ENCODE measurements at places on chromosomes 7 and 10. TPM values are rescaled to one million over a fixed set of nuclear protein-coding genes. Genes with fewer than 3 reads are reported as not detected.
A peak's percentile ranks its signal among the peaks of the same experiment; 100 is the strongest.

The CALHM1 gene
- not detected for total RNA-seq

The FFAR4 gene
- total RNA-seq = 0.34 TPM

The SPDYE9 gene
- not detected for total RNA-seq

The FOXI2 gene
- 0.13 TPM for total RNA-seq

The WASHC2A gene
- total RNA-seq = 35.3 TPM

The ASB10 gene
- total RNA-seq = not detected

The GARIN1A gene
- total RNA-seq = under 0.01 TPM

The TIAL1 gene
- total RNA-seq = 53.6 TPM

The NUTM2E gene
- total RNA-seq = not detected

The CRPPA gene
- 3.3 TPM for total RNA-seq

- H3K36me3 ChIP-seq = no peaks in the 10 kb centered on the region
- H3K4me1 ChIP-seq = no peaks in the 10 kb centered on the region
- H3K27ac ChIP-seq = no peak overlapping the region
- no peaks in the 10 kb centered on the region for H3K27me3 ChIP-seq
- no peak overlapping the region for H3K4me3 ChIP-seq
These were observed 19.5 kb downstream of the NPSR1 start for GRCh38 chr7:34677491-34677890.

- no peaks in the 10 kb centered on the region for H3K4me1 ChIP-seq
- no peak overlapping the region for H3K4me3 ChIP-seq
- no peaks in the 10 kb centered on the region for H3K36me3 ChIP-seq
- peaks cover 10% of the 10 kb centered on the region for H3K27me3 ChIP-seq
- no peak overlapping the region for H3K27ac ChIP-seq
These were observed 311.7 kb upstream of the NEBL start for GRCh38 chr10:21208666-21209316.

DNA sequence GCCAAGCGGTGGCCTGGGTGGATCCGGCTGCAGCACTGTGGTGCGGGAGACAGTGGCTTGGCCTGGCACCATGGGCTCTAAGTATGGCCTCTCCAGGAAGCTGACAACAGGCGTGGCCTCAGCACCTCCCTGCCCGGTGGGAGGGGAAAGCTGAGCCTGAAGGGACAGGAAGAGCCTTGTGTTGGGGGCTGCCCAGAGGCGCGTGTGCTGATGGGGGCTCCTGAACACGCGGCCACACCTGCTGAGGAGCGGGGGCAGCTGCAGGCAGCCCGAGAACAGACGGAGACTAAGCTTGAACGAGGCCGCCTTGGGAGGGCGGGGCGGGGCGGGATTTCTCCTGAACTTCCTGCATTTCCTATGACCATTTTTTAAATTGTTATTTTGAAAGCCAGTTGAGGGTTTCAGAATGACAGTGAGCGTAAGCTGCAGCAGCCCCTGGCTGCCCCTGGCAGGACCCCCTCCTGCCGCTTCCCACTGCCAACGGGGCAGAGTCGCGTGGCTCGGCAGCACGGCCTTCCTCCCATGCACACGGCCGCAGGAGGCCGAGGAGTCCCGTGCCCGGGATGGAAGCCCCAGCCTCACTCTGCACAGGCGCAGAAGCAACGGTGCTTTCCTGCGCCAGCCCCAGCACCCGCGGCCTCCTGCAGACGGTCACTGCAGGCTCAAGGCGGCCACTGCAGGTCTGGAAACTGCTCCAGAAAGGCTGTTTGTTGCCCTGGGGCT lies 43.2 kb downstream of the DPYSL4 start:
- no peak for DNase-seq
- H3K27ac ChIP-seq = no peak overlapping the region
- peak overlapping the region; percentile 52 for H3K4me3 ChIP-seq

DNA sequence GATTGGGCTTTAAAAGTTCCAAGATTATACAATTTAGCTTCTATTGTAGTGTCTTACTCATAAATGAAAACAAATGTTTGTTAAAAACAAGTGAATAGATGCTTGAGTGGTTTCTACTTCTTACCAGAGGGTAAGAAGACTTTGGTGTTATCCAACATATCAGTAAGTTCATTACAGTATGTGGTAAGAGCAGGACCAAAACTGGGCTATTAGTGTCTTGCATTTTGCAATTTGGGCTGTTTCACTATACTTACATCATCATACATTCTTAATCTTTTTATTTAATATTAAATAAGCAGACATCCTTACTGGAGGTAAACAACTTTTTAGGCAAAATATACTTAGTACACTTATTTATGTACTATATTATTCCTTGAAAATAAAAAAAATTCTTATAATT lies 248.4 kb upstream of the HGF start:
- H3K36me3 ChIP-seq = no peaks in the 10 kb centered on the region
- H3K27me3 ChIP-seq = no peaks in the 10 kb centered on the region
- DNase-seq = no peak
- H3K4me1 ChIP-seq = peaks cover 11% of the 10 kb centered on the region

DNA sequence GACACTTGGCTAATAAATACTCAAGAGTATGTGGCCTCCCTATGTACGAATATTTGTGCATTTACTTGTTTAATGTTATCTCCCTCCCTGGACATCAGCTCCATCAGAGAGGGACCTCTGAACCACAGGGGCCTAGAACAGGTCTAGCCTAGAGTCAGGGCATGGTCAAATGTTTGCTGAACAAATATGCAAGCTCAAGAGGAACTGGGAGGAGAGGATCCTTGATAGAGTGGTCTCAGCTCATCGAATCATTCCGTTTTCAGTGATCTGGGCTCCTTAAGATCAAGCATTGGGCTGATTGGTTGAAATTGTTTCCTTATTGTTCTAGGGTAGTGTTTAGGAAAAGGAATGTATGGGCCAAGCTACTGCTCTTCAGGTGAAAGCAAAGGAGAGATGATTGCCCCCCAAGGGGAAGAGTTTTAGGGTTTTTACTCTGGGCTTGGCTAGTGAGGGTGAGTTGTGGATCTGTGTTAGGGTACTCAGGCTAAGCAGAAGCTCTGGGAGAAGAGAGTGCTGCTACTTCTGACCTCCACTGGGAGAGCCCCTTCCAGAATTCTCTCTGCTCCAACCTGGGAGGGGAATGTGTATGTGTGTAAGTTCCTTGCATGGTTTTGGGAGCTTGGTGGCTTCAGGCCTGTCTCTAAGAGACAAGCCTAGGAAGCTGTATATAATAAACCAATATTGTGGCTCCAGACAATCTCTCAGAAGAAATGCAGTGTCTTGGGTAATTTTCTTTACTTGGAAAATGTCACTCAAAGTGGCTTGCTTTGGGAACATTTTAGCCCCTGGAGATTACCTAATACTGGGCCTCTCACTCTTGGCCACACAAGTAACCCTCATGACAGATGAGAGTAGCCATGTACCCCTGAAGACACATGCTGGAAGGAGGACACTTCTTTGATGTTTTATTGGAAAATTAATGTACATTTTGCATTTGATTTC lies 110.0 kb downstream of the EMX2 start:
- DNase-seq = no peak
- H3K4me1 ChIP-seq = no peaks in the 10 kb centered on the region
- H3K4me3 ChIP-seq = no peak overlapping the region
- H3K27ac ChIP-seq = no peak overlapping the region

- H3K36me3 ChIP-seq = no peaks in the 10 kb centered on the region
- no peak overlapping the region for H3K27ac ChIP-seq
- DNase-seq = no peak
- no peaks in the 10 kb centered on the region for H3K27me3 ChIP-seq
- H3K4me1 ChIP-seq = no peaks in the 10 kb centered on the region
- H3K4me3 ChIP-seq = no peak overlapping the region
These were observed 62.1 kb downstream of the NPY start for GRCh38 chr7:24346129-24346528.

DNA sequence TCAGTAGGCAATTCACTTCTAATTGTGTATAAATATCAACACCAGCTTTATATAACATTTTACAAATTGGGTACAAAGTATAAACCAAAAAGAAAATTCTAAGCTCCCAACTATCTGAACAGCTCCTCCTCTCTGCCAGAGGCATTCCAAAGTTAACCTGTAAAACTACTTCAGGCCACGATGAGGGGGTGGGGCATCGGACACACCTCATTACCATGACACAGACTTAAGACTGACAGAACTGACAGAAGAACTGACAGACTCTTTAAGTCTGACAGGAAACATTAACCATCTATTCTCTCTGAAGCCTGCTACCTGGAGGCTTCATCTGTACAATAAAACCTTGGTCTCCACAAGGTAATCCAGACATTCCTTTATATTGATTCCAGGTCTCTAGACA lies 12.3 kb downstream of the ESYT2 start:
- peak overlapping the region; percentile 5 for H3K4me3 ChIP-seq
- peak overlapping the region; percentile 100 for H3K27ac ChIP-seq
- H3K36me3 ChIP-seq = no peaks in the 10 kb centered on the region
- H3K27me3 ChIP-seq = no peaks in the 10 kb centered on the region
- peaks cover 77% of the 10 kb centered on the region for H3K4me1 ChIP-seq

DNA sequence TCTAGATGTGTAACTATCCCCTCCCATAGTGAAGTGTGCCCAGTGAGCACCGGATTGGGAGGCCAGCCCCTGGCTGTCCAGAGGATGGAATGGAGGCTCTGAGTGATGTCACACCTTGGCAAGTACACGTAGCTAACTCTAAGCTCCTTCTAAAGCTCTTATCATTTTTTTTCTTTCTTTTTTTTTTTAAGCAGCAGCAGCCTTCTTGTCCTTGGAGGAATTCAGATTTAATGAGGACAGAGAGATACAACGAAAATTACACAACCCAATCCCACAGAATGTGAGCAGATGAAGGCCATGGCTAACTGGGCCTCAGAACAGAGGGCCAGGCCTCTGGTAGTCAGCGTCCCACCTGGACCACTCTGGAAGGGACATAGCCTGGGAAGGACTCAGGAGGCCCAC lies 11.3 kb downstream of the TNS3 start:
- no peak overlapping the region for H3K4me3 ChIP-seq
- peaks cover 76% of the 10 kb centered on the region for H3K4me1 ChIP-seq
- H3K27ac ChIP-seq = peak overlapping the region; percentile 77
- H3K36me3 ChIP-seq = no peaks in the 10 kb centered on the region
- no peaks in the 10 kb centered on the region for H3K27me3 ChIP-seq

DNA sequence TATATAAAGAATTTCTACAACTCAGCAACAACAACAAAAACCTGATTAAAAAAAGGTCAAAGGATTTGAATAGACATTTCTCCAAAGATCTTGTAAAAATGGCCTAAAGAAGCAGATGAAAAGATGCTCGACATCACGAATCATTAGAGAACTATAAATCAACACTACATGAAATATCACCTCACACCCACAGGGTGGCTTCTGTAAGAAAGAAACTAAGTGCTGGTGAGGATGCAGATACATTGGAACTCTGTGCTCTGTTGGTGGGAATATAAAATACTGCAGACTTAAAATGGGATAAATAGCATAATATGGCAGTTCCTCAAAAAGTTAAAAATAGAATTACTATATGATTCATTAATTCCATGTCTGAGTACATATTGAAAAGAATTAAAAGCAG lies 38.3 kb upstream of the CDCA7L start:
- no peaks in the 10 kb centered on the region for H3K27me3 ChIP-seq
- no peak for DNase-seq
- no peak overlapping the region for H3K4me3 ChIP-seq
- no peak overlapping the region for H3K27ac ChIP-seq

GRCh38 chr7:16344927-16345326 lies 76.4 kb downstream of the CRPPA start:
- H3K4me3 ChIP-seq = no peak overlapping the region
- H3K36me3 ChIP-seq = no peaks in the 10 kb centered on the region
- no peaks in the 10 kb centered on the region for H3K4me1 ChIP-seq
- no peak for DNase-seq

DNA sequence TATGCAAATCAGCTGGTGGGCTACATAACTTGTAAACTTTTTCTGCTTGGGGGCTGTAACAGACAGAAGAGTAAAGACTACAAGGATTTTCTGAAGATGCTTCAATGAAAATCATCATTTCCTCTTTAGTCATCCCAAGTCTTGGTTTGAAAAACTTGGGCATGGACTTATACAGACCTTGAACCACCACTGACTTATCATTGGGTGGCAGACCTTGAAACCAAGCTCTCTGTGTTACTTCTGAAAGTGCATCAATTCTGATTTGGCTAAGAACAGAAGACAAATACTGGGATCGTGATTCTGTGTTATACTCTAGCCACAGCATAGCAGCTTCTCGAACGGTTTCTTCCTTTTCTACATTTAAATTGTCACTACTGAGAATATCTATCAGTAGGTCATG lies 21.3 kb downstream of the KBTBD2 start:
- no peaks in the 10 kb centered on the region for H3K27me3 ChIP-seq
- peaks cover 74% of the 10 kb centered on the region for H3K36me3 ChIP-seq
- no peak for DNase-seq
- peaks cover 18% of the 10 kb centered on the region for H3K4me1 ChIP-seq
- no peak overlapping the region for H3K27ac ChIP-seq

GRCh38 chr10:78963074-78964034 lies 105.4 kb upstream of the ZMIZ1 start:
- no peak for DNase-seq
- peaks cover 40% of the 10 kb centered on the region for H3K4me1 ChIP-seq
- no peaks in the 10 kb centered on the region for H3K36me3 ChIP-seq
- no peaks in the 10 kb centered on the region for H3K27me3 ChIP-seq
- no peak overlapping the region for H3K4me3 ChIP-seq

DNA sequence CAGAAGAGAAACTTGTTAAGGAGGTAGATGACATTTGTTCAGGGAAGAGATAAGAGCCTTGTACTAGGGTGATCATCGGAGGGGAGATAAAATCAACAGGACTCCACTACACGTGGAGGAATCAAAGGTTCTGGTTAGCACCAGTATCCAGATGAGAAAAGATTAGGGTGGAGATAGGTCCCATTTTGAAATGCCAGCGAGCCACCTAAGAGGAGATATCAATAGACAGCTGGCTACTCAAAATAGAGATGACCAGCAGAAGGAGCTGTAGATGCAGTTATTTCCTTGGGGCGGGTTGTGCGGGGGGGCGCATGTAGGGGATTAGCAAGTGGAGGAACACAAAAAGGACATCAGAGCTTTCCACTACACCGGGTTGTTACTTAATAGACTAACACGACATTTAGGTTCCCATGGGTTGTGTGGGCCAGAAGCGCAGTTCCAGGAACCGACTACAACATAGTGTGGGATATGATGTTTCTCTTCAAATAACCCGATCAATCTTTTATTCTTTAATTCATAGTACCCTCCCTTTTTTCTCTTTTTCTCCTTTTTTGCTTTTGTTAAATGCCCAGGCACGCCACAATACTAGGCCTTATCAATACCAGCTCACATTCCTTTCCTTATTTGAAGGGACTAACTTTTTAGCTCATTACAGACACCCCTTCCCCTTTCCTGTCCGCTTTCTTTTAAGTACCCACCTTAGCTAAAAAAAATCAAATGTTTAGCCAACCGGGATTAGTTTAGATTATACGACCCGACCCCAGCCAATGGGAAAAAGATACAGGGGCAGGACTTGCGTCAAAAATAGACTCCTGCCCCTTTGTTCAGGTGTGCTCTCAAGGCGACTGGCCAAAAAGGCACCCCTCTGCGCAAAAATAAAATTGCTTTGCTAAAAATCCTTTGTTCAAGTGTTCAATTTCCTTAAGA lies 2.0 kb upstream of the KIF11 start:
- H3K4me1 ChIP-seq = peaks cover 27% of the 10 kb centered on the region
- H3K4me3 ChIP-seq = peak overlapping the region; percentile 77
- no peaks in the 10 kb centered on the region for H3K27me3 ChIP-seq

GRCh38 chr10:132920101-132920925 lies 22.1 kb downstream of the CFAP46 start:
- no peaks in the 10 kb centered on the region for H3K4me1 ChIP-seq
- no peak overlapping the region for H3K27ac ChIP-seq
- DNase-seq = no peak
- no peaks in the 10 kb centered on the region for H3K36me3 ChIP-seq

GRCh38 chr7:110027385-110027784 lies 1063.5 kb upstream of the LRRN3 start:
- no peaks in the 10 kb centered on the region for H3K36me3 ChIP-seq
- H3K4me1 ChIP-seq = no peaks in the 10 kb centered on the region
- H3K4me3 ChIP-seq = no peak overlapping the region
- no peaks in the 10 kb centered on the region for H3K27me3 ChIP-seq

GRCh38 chr10:47058961-47059391 lies 147.7 kb downstream of the PTPN20 start:
- H3K4me1 ChIP-seq = no peaks in the 10 kb centered on the region
- no peak overlapping the region for H3K27ac ChIP-seq
- H3K27me3 ChIP-seq = no peaks in the 10 kb centered on the region
- no peaks in the 10 kb centered on the region for H3K36me3 ChIP-seq
